Renal pelvis (tissue), 12 donors: ENCODE measurements at places on chromosomes 12 and 14.

DNA sequence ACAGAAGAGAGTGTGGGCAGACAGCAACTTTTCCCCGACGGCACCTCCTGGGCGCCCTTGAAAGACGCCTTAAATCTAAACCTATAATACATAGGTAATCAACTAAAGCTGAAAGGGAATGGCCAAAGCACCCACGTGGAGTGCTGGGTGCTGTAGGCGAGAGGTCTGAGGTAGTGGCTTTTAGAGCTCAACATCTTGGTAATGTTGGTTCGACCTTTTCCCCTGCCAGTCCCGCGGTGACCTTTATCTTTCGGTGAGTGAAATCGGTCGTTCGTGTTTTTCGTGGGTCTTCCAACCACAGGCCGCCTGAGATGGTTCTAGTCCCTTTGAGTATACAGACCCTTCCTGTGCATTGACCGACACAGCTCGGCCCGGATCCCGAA is 9.1 kb downstream of the OR6S1 start:
- DNase-seq, result no peak

DNA sequence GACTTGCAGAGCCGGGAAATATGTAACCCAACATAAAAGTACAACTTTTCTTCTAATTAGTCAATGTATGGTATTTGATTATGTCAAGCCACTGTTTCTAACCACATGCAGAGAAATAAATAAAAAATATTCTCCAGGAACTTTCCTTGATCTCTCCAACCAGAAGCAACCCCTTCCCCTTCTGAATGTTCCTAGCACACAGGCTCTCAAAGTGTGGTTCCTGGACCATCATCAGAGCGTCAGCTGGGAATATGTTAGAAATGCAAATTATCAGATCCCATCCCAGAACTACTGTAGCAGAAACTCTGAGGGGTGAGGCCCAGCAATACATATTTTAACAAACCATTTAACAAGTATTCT is 21.0 kb upstream of the ITPR2 start:
- DNase-seq, result no peak

GRCh38 chr14:96627386-96627785 is 125.2 kb downstream of the PAPOLA start:
- no peak for DNase-seq

GRCh38 chr12:68119724-68120211 is 39.8 kb downstream of the IFNG start:
- no peak for DNase-seq

DNA sequence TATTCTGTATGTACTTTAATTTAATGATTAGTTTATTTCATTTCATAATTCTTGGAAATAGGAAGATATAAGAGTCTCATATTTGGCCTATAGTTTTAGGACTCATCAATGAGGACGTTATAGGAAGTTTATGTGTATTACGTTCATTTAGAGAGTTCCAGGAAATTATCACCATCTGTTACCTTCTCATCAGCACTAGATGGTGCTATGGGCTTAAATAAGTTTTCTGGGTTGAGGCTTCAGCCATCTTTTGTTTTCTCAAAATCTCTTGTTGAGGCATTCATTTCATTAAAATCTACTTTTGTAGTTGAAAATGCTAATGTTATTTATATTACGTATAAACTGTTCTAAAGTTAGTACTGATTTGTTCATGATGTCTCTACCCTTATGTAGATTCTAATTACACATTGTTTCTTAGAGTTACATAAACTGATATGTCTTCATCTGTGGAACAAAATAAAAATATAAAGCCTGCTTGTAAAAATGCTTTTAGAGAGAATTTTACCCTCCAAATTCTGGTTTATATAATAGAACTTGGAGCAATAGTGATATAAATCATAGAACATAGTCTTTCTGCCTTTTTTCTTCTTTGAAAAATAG is 89.2 kb downstream of the CFAP54 start:
- peak; percentile 54 for DNase-seq

DNA sequence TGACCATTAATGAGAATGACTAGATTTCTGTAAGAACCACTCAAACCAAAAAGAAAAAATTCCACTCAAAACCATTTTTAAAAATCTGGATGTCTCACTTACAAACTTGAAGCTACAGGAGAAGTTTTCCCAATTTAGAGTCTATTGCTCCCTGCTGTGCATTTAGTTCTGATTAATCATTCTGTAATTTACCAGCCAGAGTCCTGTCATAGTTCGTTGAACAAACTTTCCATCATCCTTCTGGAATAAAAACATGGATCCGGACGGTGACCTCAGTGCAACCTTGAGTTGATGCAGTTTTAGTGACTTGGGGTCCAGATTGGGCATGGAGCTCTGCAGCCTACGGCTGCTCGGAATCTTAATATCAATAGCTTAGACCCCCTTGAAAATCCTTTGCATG is 73.4 kb downstream of the PRMT8 start:
- DNase-seq, result no peak

GRCh38 chr12:6772331-6772695 is at the start of gene LAG3:
LAG3 (plus strand) TSS chr12:6772520; CDS start chr12:6772853, 333 bp downstream.
- DNase-seq, result no peak

- no peak for DNase-seq
Measured at GRCh38 chr12:22656376-22656775, 31.4 kb downstream of the ETNK1 start.

DNA sequence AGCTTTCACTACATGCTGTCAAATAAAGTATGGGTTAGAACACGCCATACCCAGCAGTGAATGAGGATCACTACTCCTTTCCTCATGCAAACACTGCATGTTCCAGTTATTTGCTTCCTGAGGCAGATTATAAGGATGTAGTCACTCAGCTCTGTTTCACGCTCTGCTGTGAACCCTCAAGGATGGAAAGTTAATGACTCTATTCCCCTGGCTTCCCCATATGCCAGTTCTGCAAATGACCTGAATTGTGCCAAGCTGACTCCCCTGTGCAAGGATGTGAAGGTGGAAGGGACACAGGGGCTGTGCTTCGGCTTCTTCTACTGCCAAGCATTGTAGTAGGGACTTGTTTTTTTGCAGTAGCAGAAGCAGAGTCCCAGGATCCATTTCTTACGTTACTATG is 6.8 kb downstream of the IFI27L1 start:
- DNase-seq, result no peak

DNA sequence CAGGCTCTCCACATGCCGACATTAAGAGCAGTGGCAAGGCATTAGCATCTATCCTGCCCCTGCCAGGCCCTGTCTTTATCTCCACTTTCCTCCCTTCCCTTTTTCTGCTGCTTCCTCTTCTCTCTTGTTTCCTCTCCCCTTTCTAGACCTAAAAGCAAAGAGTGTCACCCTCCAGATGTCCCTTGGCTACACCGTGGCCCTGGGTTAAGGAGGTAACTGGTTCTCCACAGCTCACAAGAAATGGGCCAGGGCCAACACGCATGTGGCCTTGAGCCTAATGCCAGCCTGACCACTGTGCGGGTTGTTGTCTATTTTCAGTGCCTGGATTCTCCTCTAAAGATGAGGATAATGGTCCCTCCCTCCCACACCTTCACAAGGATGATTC is 41.7 kb upstream of the DDX11 start:
- no peak for DNase-seq

GRCh38 chr12:57389033-57389432 is 41.8 kb downstream of the R3HDM2 start:
- no peak for DNase-seq

DNA sequence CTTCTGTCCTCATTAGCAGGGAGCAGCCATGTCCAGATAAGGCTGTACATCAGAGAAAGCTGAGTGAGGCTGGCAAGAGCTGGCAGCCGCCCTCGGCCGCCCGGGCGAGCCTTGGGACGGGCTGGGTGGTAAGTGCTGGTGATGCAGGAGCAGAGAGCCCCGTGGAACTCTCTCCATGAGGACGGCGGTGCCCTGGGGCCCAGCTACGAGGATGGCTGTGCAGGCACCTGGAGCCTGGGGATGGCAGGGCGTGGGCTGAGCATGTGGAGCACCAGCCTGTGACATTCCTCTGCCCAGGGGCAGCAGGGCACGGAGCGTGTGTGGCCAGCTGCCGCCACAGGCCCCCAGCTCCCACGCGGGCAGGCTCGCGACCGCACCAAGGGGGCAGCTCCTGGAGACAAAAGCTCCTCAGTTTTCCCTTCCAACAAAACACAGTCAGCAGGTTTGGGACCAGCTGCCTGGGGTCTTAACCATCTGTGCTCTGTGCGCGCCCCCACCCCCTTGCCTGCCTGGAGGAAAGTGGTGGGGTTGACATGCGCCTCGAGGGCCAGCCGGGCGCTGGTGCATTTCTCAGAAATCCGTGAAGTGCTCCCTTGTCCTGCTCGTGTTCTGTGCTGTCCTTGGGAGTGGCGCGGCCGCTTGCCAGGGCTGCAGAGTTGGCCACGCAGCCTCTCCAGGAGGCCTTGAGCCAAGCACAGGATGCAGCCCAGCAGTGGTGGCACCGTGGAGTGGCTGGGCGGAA is 21.4 kb downstream of the PACS2 start:
- no peak for DNase-seq

- peak; percentile 5 for DNase-seq
Measured at GRCh38 chr14:33307691-33308251, 369.1 kb downstream of the NPAS3 start.

GRCh38 chr12:69602954-69603353 is 7.8 kb downstream of the LRRC10 start:
- no peak for DNase-seq

DNA sequence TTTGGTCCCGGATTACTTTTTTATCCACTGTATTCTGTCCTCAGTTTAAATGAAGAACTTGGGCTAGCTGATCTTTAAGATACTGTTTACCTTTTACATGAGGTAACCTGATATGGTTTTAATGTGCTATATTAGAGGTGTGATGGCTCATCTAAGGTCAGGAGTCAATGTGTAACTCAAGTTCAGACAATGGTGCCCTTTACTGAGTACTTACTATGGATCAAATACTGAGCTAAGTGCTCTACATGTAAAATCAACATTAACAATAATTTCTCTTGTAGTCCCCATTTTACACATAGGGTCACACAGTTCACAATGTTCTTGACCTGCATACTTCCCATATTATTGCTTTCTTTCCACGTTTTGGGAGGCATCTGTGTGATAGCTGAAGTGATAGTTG is 79.2 kb downstream of the CEP83 start:
- no peak for DNase-seq

GRCh38 chr14:76918256-76918781 is 92.1 kb downstream of the LRRC74A start:
- DNase-seq, result peak; percentile 44

GRCh38 chr12:31245822-31246469 is 80.0 kb downstream of the SINHCAF start:
- no peak for DNase-seq

- no peak for DNase-seq
Measured at GRCh38 chr12:91404441-91404840, 221.8 kb upstream of the DCN start.

DNA sequence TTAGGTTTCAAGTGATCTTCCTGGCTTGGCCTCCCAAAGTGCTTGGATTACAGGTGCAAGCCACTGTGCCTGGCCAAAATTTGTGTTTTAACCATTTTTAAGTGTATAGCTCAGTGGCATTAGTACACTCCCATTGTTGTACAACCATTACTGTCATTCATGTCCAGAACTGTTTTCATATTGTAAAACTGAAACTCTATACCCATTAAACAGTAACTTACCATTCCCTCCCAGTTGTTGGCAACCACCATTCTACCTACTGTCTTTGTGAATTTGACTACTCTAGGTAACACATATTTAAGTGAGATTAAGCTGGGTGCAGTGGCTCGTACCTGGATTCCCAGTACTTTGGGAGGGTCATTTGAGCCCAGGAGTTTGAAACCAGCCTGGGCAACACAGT is 67.3 kb upstream of the KCNH3 start:
- DNase-seq, result no peak

DNA sequence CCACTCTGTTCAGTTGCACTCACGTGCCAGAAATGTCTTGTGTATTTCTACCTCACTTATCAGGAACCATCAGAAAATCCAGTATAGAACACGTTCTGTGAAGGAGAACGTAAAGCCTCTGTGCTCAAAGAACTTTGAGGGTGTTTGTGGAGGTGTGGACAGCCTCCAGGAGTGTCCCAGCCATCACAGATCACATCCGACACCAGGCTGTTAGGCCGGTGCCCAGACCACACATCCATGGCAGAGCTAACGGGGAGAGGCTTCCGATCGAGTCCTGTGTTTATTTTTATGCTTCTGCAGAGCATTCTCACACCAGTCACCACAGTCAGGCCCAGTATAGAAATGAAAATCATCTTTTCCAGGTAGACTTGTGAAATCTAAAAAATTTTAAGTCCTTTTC is 53.6 kb downstream of the TPCN1 start:
- DNase-seq, result no peak

GRCh38 chr14:103421556-103421955 is 36.3 kb downstream of the MARK3 start:
- no peak for DNase-seq

- DNase-seq, result no peak
Measured at GRCh38 chr14:30142216-30142615, 214.6 kb upstream of the PRKD1 start.

GRCh38 chr14:69171569-69171968 is 18.6 kb upstream of the DCAF5 start:
- DNase-seq, result no peak

GRCh38 chr12:1493781-1494565 is 100.4 kb downstream of the FBXL14 start:
- DNase-seq, result no peak

DNA sequence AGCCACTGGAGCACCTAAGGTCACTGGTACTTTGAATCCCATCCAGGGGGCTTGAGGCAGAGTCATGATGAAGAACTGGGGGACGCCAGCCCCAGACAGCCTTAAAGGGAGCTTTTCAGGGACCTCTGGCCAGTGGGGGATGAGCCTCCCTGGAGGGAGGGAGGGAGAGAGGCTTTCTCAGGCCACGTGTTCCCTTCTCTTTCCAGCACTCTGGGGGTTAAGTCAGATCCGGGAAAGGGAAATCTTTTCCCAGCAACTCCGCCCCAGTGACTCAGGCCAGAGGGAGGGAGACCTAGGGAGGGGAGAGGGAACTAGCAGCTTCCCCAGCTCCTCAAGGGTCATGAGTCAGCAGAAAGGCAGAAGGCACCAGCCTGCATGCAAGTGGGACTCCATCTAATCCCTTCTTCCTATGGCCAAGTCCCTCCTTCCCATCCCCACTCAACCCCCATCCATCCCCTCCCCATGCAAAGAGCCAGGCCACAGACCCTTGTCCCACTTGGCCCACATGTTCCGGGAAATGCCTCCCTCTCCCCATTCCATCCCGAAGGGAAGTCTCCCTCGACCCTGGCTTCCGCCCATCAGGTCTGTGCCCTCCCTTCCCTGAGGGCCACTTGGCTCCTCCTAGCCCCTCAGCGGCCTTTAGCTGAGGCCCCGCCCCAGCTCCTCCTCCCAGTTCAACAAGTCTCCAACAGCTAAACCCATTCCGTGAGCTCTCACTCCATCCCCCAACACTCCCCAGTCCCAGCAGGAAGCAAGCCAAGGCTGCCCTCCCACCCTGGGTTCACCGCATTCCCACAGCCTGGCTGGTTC is 5.6 kb downstream of the TNFRSF1A start:
- peak; percentile 95 for DNase-seq

- DNase-seq, result no peak
Measured at GRCh38 chr12:127271776-127272175, 995.2 kb upstream of the TMEM132C start.

- DNase-seq, result no peak
Measured at GRCh38 chr12:121810833-121811433, 7.1 kb downstream of the SETD1B start.

- no peak for DNase-seq
Measured at GRCh38 chr12:97177481-97177880, 270.4 kb downstream of the NEDD1 start.
